ENCODE measurements at places on chromosomes 11 and 22. TPM values are rescaled to one million over a fixed set of nuclear protein-coding genes. Genes with fewer than 3 reads are reported as not detected.

TMEM134 gene
- total RNA-seq, result 59.2 TPM

DENND5A gene
- 40.6 TPM for total RNA-seq

ANO5 gene
- not detected for total RNA-seq

PPARA gene
- 11.8 TPM for total RNA-seq

B4GAT1 gene
- total RNA-seq, result 9.4 TPM

GGT1 gene
- 17.8 TPM for total RNA-seq

- DNase-seq, result peak; percentile 72
Measured at GRCh38 chr11:96112192-96113128, 188.6 kb upstream of the MTMR2 start.

DNA sequence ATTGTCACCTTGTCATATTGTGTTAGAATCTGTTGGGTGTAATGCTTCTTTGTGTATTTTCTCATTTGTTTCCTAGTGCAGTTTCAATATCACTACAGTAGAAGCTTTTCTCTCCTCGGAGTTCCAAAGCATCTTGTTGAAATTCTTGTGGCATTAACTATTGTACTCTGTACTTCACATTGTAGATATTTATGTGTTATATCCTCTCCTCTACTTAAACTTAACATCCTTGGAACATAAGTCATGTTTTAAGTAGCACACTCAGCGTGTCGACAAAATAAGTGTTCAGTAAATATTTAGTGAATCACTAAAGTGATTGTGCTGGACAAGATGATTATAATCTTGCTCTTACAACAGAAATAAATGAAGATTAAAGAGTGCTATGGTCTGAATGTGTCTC lies 201.7 kb downstream of the ARHGAP42 start:
- DNase-seq, result no peak

DNA sequence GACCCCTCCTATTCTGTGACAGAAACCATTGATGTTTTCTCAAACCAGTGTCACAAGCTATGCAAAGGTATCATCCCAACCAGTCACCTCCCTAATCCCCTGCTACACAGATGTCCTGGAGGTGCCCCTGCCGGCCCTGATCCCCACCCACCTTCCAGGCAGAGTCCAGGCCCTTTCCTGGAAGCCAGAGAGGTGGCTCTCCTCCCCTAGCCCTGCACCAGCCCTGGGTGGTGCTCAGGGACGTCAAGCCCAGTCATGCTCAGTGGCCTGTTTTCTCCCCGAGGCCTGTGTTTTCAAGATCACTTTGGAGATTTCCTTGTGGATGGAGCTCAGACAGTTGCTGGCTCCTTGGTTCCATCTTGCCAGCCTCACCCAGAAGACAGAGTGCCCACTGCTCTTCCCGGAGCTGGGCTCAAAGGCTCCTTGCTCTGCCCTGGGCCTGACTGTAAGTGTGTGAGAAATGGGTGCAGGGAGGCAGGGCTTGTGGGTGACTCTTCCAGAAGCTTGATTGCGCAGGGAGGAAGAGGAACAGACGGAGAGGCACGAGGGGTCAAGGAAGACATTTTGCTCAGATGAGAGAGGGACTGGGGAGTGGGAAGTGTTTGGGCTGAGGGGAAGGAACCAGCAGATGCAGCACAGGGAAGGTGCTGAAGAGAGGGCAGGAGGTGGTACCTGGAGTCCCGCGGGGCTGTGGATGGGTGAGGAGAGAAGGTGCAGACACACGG lies 11.3 kb downstream of the P2RY6 start:
- no peak for DNase-seq

DNA sequence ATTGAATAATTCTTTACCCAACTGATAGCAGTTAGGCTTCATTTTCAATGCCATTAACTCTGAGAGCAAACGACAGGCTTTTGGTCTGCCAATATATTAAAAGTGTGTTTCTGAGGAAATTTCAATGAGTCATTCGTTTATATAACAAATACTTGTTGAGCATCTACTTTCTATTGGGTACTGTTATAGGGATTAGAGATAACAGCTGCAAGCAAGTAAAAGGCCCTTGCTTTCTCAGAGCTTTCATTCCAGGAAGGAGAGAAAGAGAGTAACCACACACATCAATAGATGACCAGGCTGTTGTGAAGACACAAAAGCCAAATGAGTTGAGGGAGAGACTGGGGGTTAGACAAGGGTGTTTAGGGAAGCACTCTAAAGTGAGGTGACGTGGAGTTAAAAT lies 35.7 kb downstream of the CD44 start:
- no peak for DNase-seq

DNA sequence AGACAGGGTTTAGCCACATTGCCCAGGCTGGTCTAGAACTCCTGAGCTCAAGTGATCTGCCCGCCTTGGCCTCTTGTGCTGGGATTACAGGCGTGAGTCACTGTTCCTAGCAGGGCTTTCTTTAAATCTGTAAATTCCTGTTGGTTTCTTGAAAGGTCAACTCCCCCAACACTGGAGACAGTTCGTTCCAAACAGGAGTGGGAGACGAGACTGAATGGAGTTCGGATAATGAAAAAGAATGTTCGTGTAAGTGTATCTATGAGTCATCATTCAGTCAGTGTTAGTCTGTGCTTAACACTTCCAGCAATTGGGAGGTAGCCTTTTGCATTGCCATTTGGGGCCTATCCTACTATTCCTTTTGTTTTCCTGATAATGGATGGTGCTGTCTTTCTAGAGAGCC lies 10.0 kb upstream of the BACE1-AS start:
- no peak for DNase-seq

DNA sequence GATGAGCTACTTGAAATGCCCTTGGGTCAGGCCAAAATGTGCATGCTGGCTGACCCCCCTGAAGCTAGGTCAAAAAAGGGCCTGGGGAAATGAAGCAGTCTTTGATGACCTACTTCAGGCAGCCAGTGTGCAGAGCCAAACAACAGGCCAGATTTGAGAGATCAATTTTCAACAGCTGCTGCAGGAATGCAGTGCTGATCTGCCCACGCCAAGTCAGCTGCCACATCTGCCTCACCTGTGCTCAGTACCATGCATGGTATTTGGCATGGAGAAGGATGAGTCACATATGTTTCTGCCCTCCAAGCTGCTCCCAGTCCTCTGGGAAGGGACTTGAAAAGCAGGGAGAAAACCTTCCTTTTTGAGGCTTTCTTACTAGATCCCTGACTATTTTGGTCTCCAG lies 35.8 kb downstream of the MTNR1B start:
- DNase-seq, result no peak

DNA sequence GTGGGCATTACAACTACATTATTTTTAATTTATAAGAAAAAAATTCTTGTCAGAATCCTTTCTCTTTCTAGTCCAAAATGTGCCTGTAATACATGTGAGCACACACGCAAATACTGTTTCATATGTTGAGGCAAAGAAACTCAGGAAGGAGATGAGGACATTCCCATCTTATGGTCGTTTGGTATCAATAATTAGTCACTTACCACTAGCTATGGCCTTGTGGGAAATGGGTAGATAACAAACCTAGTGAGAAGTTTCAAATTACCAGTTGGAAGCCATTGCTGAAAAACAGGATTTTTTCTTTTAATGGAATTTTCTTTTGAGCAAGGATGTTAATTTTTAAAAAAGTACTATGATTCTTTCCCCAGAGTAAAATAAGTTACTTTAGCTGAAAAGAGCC lies 25.7 kb downstream of the AMOTL1 start:
- DNase-seq, result no peak

- peak; percentile 69 for DNase-seq
Measured at GRCh38 chr22:42856179-42856864, 751 bp downstream of the ARFGAP3 start.

DNA sequence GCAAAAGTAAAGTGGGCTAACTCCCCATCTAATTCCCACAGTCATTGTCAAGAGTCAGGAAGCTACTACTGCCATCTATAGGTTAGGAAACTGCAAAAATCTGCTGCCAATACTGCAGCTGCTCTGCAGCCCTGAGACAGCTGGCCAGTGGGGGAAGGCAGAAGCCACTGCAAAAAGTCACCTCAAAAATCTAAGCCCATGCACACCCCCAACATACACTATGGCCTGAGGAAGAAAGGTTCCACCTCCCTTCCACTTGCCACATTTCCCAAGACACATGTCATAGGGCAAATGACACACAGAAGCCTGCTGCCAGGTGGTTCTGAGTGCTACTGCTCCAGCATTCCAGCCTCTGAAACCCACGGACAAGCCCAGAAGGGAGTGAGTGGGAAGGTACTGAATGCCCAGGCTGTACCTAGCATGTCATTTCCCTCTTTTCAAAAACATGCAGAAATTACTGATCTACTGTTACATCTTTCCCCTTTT lies 36.9 kb downstream of the DGCR2 start:
- no peak for DNase-seq

DNA sequence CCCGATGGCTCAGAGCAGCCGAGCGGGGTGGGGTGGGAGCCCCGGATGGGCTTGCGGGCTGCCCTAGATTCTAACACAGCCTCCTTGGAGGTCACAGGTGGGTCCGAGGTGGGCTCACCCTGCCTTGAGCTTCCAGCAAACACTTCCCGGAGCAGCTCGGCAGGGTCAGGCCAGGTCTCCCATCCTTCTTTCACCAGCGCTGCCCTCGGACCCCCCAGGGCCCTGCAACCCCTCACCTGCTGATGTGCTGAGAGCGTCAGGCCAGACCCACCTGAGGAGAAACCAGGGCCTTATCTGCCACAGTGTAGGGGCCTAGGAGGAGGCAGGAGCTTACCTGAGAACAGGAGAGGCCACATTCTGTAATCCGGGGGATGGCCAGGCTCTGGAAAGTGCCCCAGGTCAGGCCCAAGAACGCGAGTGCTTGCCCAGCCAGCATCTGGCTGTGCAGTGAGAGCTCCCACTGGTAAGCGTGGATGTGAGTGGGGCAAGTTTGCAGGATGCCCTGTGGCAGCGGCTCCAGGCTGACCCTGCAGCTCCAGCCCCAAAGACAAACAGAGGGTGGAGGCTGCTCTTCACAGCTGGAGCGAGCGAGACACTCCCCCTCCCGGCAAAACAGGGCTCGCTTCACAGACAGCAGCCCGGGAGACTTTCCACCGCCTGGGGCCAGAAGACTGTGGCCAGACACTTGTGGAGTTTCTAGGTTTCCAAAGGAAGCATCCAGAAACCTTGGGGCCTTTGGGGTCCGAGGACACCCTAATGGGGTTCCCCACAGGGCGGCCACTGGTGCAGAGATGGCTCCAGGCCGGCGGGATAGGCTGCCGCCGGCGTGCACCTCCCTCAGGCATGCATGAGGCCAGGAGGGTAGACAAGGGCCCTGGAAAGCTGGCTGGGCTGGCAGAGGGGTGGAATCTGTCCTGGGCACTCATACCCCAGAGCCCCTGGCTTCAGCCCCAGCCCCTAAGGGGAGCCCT lies at the start of gene IL17REL:
IL17REL (minus strand) TSS at position 555 of the 971 bp plus-strand sequence; CDS start at position 436, 119 bp downstream.
- no peak for DNase-seq
